Peyer's patch (tissue), 4 donors: ENCODE measurements at places on chromosomes 6 and 20. TPM values are rescaled to one million over a fixed set of nuclear protein-coding genes. Genes with fewer than 3 reads are reported as not detected.

- no peaks in the 10 kb centered on the region for H3K36me3 ChIP-seq
- DNase-seq = no peak
- no peaks in the 10 kb centered on the region for H3K4me1 ChIP-seq
- no peaks in the 10 kb centered on the region for H3K27me3 ChIP-seq
- no peak overlapping the region for H3K4me3 ChIP-seq
Observed at GRCh38 chr6:77040568-77041195, 422.6 kb downstream of the HTR1B start.

The LY6G6D gene
- not detected for total RNA-seq

GRCh38 chr6:100484474-100484873 is 19.8 kb upstream of the SIM1 start:
- H3K27me3 ChIP-seq = no peaks in the 10 kb centered on the region
- no peaks in the 10 kb centered on the region for H3K36me3 ChIP-seq
- H3K27ac ChIP-seq = no peak overlapping the region
- H3K4me1 ChIP-seq = no peaks in the 10 kb centered on the region
- H3K4me3 ChIP-seq = no peak overlapping the region

GRCh38 chr20:62571669-62572344 is 70.5 kb upstream of the SLCO4A1 start:
- no peak overlapping the region for H3K4me3 ChIP-seq
- no peak overlapping the region for H3K27ac ChIP-seq
- no peaks in the 10 kb centered on the region for H3K36me3 ChIP-seq
- no peaks in the 10 kb centered on the region for H3K4me1 ChIP-seq
- no peak for DNase-seq

The IL20RA gene
- total RNA-seq = 2.5 TPM

- no peak for DNase-seq
- H3K27me3 ChIP-seq = peaks cover 3% of the 10 kb centered on the region
- no peaks in the 10 kb centered on the region for H3K4me1 ChIP-seq
- H3K4me3 ChIP-seq = no peak overlapping the region
- no peaks in the 10 kb centered on the region for H3K36me3 ChIP-seq
Observed at GRCh38 chr6:113908801-113909200, 51.7 kb downstream of the MARCKS start.

DNA sequence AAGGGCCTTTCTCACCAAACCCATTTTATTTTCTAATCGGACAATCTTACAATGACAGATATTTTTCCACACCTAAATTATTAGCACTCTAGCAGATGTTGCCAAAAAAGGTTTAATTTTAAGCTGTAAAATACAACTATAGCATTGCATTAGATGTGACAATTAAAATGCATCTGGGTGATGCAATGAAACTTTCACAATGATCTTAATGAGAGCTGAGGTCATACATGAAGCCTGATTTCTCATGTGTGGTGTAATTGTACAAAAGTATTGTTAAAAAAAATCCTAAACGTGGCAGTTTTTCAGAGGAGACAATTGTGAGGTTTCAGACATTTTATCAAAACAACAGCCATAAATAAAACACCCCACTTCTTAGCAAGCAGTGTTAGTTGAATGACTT is 606.0 kb downstream of the HDGFL1 start:
- no peaks in the 10 kb centered on the region for H3K27me3 ChIP-seq
- no peak overlapping the region for H3K4me3 ChIP-seq
- DNase-seq = no peak
- no peak overlapping the region for H3K27ac ChIP-seq
- H3K36me3 ChIP-seq = no peaks in the 10 kb centered on the region

DNA sequence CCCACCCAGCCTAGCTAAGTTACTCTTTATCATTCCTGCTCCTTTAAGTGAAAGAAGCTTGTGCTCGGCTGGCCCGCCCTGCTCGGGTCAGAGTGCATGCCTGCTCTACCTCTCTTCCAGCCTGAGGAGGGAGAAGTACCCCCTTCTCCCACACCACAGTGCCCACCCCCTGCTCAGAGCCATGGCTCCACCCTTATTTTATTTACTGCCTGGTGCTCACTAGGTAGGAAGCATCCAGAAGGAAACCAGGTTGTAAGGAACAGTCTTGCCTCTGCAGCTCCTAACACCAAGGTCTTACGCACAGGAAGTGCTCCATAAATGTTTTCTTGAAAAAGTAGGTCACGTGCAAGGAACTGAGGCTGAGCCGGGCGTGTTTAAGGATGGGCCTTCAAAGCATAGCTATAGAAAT is 105.7 kb upstream of the SNX9 start:
- no peak for DNase-seq
- H3K4me3 ChIP-seq = no peak overlapping the region
- no peaks in the 10 kb centered on the region for H3K36me3 ChIP-seq
- H3K27ac ChIP-seq = no peak overlapping the region

DNA sequence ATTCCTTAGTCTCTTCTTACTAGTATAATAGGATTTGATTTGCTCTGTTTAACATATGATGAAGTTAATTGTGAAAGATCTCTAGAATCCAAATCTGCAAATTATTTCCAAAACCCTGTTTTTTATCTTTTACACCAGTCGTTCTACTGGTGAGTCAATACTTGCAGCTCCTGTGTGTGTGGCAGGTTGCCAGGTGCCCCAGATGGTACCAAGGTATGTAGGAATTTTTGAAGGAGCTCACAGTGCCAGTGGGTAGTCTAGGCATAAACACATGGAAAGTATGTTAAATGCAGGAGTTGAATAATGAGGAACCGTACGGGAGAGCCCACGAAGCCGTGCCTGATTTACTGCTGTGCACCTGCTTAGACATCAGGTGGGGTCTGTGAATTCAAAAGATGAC is 192.2 kb downstream of the FARS2 start:
- H3K36me3 ChIP-seq = no peaks in the 10 kb centered on the region
- H3K4me1 ChIP-seq = no peaks in the 10 kb centered on the region
- H3K4me3 ChIP-seq = no peak overlapping the region
- no peak for DNase-seq

The TMEM200A gene
- total RNA-seq = 3.4 TPM

DNA sequence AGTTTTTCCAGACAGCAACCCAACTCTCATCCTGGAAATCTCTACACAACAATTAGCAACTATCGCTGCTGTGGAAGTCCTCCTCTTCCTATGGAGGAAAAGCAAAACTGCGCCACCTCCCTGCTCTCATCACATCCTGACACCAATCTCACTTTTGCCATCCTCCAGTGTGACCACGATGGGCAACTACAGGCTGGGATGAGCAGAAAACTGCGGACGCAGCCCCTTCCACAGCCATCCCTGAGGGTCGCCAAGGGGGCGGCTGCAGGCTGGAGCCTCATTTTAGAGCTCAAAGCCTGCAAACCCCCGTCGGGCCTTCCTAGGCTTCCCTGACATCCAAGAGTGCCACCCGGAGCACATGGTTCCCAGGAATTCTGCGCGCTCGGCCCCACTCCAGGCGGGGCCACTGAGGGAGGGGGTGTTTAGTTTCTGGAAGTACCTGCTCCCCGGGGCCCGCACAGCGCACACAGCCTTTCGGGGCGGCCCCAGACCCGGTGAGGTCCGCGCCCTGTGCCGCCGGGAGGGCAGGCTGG is 1.2 kb downstream of the TCFL5 start:
- no peaks in the 10 kb centered on the region for H3K36me3 ChIP-seq
- peaks cover 8% of the 10 kb centered on the region for H3K4me1 ChIP-seq
- H3K4me3 ChIP-seq = peak overlapping the region; percentile 51
- H3K27ac ChIP-seq = no peak overlapping the region
- H3K27me3 ChIP-seq = no peaks in the 10 kb centered on the region

The HLA-DQA1 gene
- 36.3 TPM for total RNA-seq

GRCh38 chr20:294602-295001 is 2.8 kb upstream of the ZCCHC3 start:
- no peak overlapping the region for H3K27ac ChIP-seq
- no peaks in the 10 kb centered on the region for H3K27me3 ChIP-seq
- H3K4me1 ChIP-seq = peaks cover 2% of the 10 kb centered on the region
- no peaks in the 10 kb centered on the region for H3K36me3 ChIP-seq
- no peak for DNase-seq

DNA sequence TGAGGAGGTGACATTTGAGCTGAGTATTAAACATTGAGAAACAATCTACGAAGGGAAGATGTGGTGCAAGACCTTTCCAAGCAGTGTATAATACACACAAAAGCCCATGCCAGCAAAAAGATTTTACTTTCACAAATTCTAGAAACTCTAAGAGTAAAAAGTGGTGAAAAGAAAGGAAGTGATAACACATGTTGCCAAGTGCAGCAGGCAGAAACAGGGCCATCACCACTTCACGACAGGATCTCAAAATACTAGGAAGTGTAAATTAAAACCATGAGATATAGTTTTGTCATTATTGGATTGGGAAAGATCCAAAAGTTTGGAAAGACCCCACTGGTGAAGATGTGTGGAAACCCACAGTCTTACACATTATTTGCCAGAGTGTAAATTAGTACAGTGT is 1.7 kb upstream of the ENTPD6 start:
- no peaks in the 10 kb centered on the region for H3K36me3 ChIP-seq
- H3K27me3 ChIP-seq = no peaks in the 10 kb centered on the region
- DNase-seq = no peak

The GSTA1 gene
- total RNA-seq = 222 TPM

DNA sequence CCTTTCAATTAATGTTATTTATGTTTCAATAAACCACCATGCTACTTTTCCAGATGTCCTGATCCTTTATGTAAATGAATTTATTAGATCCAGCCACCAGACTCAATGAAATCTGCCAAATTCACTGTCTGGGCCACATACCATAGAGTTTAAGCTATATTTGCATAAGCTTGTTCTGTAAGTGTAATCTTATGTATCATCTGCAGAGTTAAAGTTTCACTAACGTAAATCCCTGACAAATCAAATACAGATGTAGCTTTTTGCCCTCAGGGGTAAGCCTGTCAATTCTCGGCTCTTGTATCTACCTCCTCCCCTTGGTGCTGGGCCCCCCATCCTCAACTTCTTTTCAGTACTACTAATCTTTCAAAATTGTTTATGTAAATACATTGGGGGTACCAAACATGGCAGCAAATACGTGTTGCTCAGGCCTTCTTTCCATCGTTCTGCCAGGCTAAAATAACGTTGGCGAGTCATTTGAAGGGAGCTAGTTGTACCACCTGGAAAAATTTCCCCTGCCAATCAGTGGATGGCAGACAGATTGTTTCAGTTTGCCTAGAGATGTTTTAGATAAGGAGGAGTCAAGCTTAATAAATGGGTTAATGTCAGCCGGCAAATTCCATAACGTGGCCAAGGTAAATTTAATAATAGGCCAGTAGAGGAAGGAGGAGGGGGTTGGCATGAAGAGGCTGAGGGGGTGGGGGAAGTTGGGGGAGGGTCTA is 79.6 kb downstream of the RPS12 start:
- DNase-seq = no peak
- H3K4me3 ChIP-seq = no peak overlapping the region
- H3K27me3 ChIP-seq = no peaks in the 10 kb centered on the region
- H3K4me1 ChIP-seq = no peaks in the 10 kb centered on the region

DNA sequence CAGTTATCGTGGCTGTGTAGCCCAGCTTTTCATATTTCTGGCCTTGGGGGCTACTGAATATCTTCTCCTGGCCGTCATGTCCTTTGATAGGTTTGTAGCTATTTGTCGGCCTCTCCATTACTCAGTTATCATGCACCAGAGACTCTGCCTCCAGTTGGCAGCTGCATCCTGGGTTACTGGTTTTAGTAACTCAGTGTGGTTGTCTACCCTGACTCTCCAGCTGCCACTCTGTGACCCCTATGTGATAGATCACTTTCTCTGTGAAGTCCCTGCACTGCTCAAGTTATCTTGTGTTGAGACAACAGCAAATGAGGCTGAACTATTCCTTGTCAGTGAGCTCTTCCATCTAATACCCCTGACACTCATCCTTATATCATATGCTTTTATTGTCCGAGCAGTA is 475 bp downstream of the OR2B6 start:
- no peak for DNase-seq
- H3K4me3 ChIP-seq = no peak overlapping the region
- H3K36me3 ChIP-seq = no peaks in the 10 kb centered on the region
- H3K4me1 ChIP-seq = no peaks in the 10 kb centered on the region

The THBD gene
- 7.9 TPM for total RNA-seq

GRCh38 chr6:96837081-96837971 is at the start of gene GPR63:
GPR63 (minus strand) TSS chr6:96837477; CDS start chr6:96799731, 37,746 bp downstream.
- no peaks in the 10 kb centered on the region for H3K36me3 ChIP-seq
- DNase-seq = peak; percentile 49
- no peaks in the 10 kb centered on the region for H3K27me3 ChIP-seq
- H3K4me3 ChIP-seq = peak within 1 kb of the TSS; percentile 73
- no peaks in the 10 kb centered on the region for H3K4me1 ChIP-seq
- no peak within 1 kb of the TSS for H3K27ac ChIP-seq

The TFEB gene
- total RNA-seq = 17.6 TPM

The FGD2 gene
- total RNA-seq = 292 TPM

The LAMA2 gene
- 47.5 TPM for total RNA-seq

DNA sequence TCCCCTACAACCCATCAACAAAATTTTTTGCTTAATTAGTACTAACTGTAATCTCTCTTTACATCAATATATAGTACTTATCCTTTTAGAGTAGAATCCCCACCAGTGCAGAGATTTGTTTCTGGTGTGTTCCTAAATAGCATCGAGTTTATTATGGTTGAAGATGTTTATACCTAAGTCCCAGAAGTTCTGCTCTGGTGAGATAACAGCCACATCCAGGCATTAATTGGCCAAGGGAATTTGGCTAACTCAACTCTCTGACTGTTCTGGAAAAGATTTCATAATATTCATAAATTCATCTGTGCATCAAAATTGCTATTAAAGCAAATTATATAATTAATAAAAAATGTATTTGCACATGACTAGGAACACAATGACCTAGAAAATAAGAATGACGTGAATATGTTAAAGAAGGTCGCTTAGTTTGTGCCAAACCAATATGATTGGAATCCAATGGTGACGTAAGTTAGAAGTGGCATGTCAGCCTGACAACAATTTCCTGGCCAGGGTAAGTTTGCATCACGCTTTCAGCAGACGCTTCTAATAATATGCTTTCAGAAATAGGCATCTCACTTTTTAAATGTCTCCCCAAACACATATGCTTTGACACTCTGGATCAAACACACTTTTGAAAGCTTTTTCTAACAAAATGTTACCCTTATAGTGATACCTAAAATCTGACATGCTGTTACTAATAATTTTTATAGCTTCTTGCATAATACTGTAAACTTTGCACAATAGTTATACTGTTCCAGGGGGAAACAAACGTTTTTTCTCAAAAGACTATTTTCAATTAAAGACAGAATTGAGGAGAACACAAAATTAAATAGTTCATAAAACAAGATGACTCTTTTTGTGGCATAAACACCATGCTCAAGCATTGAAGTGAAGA is 236.7 kb downstream of the TENT5A start:
- H3K27ac ChIP-seq = no peak overlapping the region
- DNase-seq = no peak
- no peaks in the 10 kb centered on the region for H3K27me3 ChIP-seq
- H3K4me1 ChIP-seq = no peaks in the 10 kb centered on the region

DNA sequence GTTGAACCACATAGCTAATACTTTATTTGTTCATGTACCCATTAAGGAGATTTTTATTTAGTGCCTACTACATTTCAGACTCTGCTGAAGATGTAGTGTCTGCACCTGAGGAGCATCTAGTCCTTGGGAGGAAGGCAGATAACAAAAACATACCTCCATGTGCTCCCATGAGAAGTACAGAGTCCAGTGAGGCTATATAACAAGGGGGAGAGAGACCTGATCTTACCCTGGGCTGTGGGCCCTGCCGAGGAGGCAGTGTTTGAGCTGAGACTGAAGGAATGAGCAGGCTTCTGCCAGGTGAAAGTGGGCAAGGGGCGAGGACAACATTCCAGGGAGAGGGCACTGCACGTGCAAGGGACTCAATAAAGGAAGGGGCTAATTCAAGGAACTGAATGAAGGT is 12.1 kb downstream of the MANBAL start:
- no peaks in the 10 kb centered on the region for H3K27me3 ChIP-seq
- no peak overlapping the region for H3K27ac ChIP-seq
- H3K36me3 ChIP-seq = no peaks in the 10 kb centered on the region
- peak; percentile 15 for DNase-seq
